ENCODE measurements at places on chromosomes 7 and 10.

DNA sequence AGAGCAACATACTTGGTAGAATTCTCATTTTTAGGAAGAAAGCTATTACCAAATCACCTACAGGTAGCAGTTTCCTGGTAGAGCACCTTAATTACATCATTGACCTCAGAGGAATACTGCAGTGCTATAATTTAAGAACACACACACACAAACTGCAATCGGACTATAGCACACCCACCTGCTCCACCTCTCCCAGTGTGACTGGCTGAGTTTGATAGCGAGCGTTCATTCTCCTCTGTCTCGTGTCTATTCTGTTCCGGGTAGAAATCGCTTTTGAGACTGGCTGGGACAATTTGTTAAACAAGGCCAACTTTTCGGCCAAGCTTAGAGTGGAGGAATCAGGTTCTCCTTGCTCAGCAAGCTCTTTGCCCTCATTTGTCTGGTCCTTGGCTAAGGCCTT is 110.5 kb downstream of the SVIL start:
- no peak for DNase-seq

GRCh38 chr7:82631998-82632397 is 188.4 kb upstream of the CACNA2D1 start:
- DNase-seq, result no peak

- no peak for DNase-seq
Measured at GRCh38 chr7:30829471-30829870, 58.3 kb downstream of the MINDY4 start.

GRCh38 chr7:127536741-127537140 is 48.7 kb downstream of the GCC1 start:
- DNase-seq, result no peak

DNA sequence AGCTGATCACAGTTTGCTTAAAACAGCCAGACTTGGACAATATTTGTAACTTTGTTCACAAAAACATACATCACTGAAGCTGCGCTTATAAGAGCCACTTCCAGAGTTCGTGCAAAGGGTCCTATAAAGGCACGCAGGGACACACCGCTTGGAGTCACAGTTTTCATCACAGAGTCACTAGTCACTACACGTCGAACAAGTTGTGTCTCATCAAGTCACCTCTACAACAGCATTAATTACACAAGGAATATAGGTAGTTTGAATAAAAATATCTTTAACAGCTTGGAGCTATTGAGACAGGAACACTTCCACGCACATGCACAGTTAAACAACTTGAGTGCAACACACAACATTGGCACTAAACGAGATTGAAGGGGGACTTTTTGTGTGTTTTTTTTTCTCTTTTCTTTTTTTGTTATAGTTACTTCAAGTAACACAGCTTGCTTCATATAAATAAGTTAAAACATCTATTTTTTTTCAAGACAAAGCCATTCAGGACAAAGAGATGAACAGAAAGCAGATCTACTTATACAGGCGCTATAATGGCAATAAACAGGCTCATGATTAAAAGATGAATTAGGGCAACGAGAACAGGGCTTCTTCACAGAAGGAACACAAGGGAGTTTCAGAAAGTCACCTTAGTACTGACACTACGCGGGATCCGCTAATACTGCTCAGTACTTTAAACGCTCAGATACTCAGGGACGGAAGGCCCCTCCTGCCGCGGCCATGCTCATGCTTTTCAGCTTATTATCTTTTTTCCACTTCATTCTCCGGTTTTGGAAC is 2.2 kb downstream of the HOXA5 start:
- DNase-seq, result no peak

- DNase-seq, result no peak
Measured at GRCh38 chr10:23310404-23310803, 34.2 kb downstream of the C10orf67 start.

- no peak for DNase-seq
Measured at GRCh38 chr7:25781704-25782103, 370.3 kb upstream of the NFE2L3 start.

- no peak for DNase-seq
Measured at GRCh38 chr7:98830972-98831548, 38.8 kb downstream of the TMEM130 start.

GRCh38 chr7:12620371-12620770 is 49.9 kb downstream of the SCIN start:
- no peak for DNase-seq

GRCh38 chr7:91787931-91788330 is 92.6 kb downstream of the MTERF1 start:
- no peak for DNase-seq

- no peak for DNase-seq
Measured at GRCh38 chr10:119706521-119707278, 19.1 kb upstream of the INPP5F start.

GRCh38 chr7:149821191-149822148 is 16.7 kb upstream of the ZNF862 start:
- DNase-seq, result no peak

GRCh38 chr7:79308192-79308591 is 145.3 kb downstream of the MAGI2 start:
- DNase-seq, result no peak

- no peak for DNase-seq
Measured at GRCh38 chr7:106180721-106181120, 68.6 kb upstream of the SYPL1 start.

All from GM19239 (cell line).